ENCODE measurements at places on chromosomes 2 and 18.
A peak's percentile ranks its signal among the peaks of the same experiment; 100 is the strongest.

DNA sequence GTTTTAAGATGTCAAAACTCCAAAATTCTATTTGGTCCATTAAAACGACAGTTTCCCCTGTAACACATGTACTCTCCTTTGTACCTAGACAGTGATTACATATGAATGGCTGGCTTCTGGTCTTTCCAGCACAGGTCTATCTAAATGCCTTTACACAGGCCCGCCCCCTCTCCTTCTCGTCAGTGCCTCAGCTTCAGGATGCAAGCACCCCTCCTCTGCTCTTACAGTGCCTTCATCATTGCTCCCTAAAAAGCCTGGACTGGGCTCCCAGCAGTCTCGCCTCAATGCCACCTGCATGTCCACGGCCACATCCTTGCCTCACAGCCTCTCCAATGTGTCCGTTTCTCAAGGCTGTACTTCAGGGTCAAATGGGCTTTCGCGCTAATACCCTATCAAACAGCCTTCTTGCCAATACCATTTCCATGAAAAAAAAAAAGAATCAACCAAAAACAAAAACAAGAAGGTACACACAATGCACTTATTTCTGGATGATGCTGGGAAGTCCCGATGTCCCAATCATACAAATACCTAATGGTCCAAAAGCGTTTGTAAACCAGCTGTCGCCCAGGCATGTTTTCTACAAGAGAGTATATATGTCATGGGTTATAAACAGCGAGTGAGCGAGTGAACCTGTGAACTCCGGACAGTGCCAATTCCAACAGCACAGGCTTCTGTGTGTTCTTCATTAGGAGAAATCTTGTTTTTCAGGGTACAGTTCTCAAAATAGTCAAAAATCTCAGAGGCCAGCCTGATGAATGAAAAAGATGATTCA is 77.2 kb downstream of the EIPR1 start:
- no peak for DNase-seq

GRCh38 chr2:189487283-189488007 is 46.2 kb downstream of the WDR75 start:
- no peak for DNase-seq

DNA sequence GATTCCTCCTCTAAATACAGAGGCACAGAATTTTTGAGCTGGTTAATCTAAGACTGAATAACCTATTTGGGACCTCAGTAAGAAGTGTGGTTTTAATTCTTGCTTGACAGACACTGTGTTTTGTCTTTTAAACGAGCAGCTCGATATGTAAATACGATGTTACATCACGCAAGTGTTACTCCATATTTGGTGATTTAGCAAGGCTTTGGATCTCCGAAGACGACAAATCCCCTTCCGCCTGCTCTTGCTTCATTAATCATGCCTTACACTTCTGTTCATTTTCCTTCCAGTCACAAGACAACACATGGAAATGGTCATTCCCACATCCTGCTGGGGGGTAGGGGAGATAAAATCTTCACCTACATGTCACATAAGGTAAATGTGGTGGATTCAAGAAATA is 9.4 kb downstream of the BCL11A start:
- no peak for DNase-seq

GRCh38 chr18:26133652-26134051 is at the start of gene PSMA8:
TSS of gene PSMA8 (plus strand) at chr18:26133869. CDS start at chr18:26133966, 97 bp downstream.
- DNase-seq = peak; percentile 59

- no peak for DNase-seq
Observed at GRCh38 chr18:3649135-3649632, 199.2 kb downstream of the TGIF1 start.

Measured in CD4-positive, alpha-beta T cell treated with Interleukin-21 for 1 hour (primary cell).